Left forelimb (tissue), 1 donor: ENCODE measurements at places on chromosomes 2 and 18.

GRCh38 chr18:10202845-10203321 is 251.6 kb upstream of the APCDD1 start:
- no peak for DNase-seq

DNA sequence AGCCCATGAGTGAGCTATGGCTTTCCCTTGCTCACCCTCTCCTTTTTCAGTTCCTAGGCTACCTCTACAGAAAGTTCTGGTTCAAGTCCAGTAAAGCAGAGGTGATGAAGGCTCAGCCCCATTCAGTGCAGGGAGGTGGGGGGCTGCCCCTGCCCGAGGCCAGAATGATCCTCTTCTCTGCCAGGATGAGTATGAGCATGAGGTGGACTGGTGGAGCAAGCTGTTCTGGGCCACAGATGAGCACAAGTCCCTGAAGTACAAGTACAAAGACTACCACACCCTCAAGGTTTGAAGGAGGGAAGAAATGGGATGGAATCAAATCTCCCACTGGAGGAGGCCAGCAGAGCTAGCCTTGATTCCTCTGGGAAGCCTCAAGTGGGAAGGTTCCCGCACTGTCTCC is 42.4 kb downstream of the LMAN2L start:
- no peak for DNase-seq

GRCh38 chr2:11154016-11154922 is 998 bp upstream of the SLC66A3 start:
- no peak for DNase-seq

DNA sequence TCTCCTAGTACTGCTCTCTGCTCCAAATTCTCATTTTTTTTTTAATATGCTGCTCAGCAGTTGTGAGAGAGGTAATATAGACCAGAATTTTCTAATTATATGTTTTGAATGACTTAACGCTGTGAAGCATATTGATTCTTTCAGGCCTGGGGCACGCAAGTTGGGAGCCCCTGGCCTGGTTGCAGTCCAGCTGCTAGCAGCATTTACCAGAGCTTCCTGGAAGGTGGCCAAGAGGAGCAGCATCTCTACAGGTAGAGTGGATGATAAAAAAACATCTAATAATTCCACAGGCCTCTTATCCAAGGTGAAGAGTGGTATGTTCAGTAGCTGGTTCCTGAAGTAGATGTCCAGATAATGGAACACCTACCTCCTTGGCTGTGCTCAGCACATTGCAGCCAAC is 7.3 kb upstream of the UGP2 start:
- no peak for DNase-seq

DNA sequence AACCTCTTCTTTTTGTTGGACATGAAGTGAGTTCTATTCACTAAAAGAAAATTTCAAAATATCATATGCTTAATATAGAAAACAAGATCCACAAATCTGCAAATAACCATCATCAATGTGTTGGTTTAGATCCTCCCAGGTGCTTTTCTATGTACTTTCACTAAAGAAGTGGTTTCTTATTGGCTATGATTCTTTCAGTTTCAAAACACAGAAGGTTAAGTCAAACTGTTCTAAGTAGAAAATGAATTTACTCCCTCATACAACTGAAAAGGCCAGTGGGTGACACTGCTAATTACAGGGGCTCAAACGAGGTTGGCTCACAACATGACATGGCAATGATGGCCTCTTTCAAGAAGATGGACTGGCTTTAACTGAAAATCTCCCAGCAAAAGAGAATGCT is 111.7 kb downstream of the GALR1 start:
- no peak for DNase-seq

GRCh38 chr2:105141099-105141614 is 100.4 kb upstream of the GPR45 start:
- no peak for DNase-seq

- no peak for DNase-seq
These were observed 61.4 kb upstream of the RTN4 start for GRCh38 chr2:55111570-55112228.

- DNase-seq: no peak
These were observed 296.2 kb upstream of the NRP2 start for GRCh38 chr2:205386109-205386508.

DNA sequence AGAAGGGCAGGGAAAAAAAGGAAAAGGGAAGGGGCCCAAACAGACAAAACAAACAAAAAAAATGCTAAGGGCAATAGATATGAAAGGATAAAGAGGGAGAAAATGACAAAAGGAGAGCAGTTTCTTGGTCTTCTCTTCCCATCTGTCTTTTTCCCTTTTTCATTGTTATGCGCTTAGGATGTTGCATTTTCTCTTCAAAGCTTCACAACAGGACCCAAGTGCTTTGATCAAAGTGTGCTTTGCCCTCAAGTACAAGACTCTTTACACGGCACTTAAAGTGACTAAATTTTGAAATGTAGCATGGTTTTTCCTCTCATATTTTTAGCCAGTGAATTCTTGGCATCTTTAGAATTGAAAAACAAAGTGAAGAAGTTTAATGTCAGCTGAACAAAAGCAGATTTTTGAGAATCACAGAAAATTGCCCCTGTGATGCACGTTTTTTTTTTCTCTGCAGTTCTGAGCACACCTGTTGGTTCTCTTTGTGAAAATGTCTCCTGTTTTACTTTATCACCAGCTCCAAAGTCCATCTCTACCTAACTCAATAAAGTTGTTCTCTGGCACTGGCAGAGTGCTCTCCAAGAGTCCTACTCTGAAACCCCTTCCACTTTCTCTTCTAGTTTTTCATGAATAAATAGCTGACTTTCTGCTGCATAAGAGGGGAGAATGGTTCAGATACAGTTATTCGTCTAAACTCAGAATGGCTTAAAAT is 126.6 kb downstream of the KCNH7 start:
- no peak for DNase-seq

GRCh38 chr2:10398496-10398895 is 49.6 kb downstream of the ODC1 start:
- DNase-seq: no peak

DNA sequence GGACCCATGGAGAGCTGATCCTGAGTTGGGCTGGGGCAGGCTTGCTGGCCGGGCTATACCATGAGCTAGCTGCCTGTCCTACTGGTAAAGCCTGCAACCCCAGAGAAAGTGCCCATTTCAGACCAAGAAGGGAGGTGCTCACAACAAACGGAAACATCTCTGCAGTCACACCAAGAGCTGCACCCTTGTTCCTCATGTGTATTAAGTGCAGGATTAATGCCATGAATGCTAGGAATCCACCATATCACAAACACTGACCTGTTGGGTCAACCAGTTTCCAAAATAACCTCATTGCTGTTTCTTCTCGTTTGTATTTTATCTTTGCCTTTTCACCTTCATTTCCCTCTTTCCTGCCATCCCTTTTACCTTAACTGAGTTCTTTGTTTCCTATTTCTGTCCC is 69.9 kb downstream of the AFF3 start:
- no peak for DNase-seq

GRCh38 chr2:197885587-197885986 is 81.2 kb downstream of the PLCL1 start:
- no peak for DNase-seq

- no peak for DNase-seq
These were observed 188.3 kb downstream of the TWIST2 start for GRCh38 chr2:239035997-239036731.

DNA sequence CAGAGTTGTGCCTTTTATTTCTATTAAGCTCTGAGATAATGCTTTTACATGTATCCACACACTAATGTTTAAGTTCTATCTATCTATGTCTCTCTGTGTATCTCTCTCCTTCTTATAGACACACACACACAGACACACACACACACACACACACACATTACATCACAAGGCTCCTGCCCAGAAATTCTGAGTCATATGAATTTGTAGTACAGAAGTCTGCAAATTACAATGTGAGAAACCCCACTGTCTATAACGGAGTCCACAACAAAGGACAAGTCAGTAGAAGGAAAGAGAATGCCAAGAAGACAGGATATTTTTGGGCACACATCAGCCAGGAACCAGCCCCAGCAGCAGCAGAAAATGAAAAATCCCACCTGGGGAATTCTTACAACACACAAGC is 142.4 kb downstream of the EN1 start:
- DNase-seq: no peak

GRCh38 chr2:36618381-36618780 is 20.4 kb upstream of the FEZ2 start:
- DNase-seq: no peak

GRCh38 chr2:179965291-179966258 is 41.5 kb downstream of the CWC22 start:
- DNase-seq: no peak
